Activated naive CD8-positive, alpha-beta T cell treated with anti-CD3 and anti-CD28 coated beads, Interleukin-2, amount 50 U/mL, for 24 hours (primary cell): ENCODE measurements at places on chromosomes 3 and 15.

GRCh38 chr3:134334231-134334900 is 39.9 kb downstream of the AMOTL2 start:
- H3K27me3 ChIP-seq = no peaks in the 10 kb centered on the region
- DNase-seq = no peak
- no peak overlapping the region for H3K27ac ChIP-seq
- H3K36me3 ChIP-seq = no peaks in the 10 kb centered on the region

GRCh38 chr3:153657046-153657445 is 464.1 kb upstream of the ARHGEF26 start:
- no peaks in the 10 kb centered on the region for H3K27me3 ChIP-seq
- H3K4me3 ChIP-seq = no peak overlapping the region
- no peak overlapping the region for H3K27ac ChIP-seq
- no peaks in the 10 kb centered on the region for H3K36me3 ChIP-seq
- H3K4me1 ChIP-seq = no peaks in the 10 kb centered on the region
- DNase-seq = no peak

DNA sequence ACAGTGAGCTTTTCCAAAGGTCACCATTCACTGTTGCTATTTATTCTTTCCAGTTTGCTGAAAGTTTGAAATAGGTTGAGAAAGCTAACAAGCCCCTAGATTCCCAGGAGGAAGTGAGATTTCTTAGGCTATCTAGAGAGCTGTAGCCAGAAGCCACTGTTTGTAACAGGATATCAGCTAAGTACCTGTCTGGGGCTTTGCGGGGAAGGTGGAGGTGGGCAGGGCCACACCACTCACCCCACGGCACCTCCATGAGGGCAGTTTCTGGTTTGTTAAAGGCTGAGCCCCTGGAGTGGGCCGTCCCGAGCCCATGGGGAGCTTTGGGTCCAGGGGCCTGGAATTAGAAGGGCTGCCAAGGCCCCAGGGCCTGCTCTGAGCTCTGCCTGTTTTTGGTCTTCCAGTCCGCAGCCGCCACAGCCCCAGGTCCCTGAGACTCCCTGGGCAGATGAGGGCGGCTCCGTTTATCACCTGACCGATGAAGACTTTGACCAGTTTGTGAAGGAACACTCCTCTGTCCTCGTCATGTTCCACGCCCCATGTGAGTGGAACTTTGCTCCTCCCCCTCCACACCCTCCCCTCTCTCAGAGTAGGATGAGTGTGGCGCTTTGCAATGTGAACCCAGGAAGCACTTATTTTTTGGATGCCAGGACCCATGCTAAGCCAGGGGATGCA is 63.4 kb downstream of the PDIA5 start:
- no peaks in the 10 kb centered on the region for H3K27me3 ChIP-seq
- H3K4me3 ChIP-seq = no peak overlapping the region
- no peak for DNase-seq

- DNase-seq = no peak
- no peaks in the 10 kb centered on the region for H3K36me3 ChIP-seq
- H3K4me3 ChIP-seq = no peak overlapping the region
- H3K4me1 ChIP-seq = no peaks in the 10 kb centered on the region
- no peak overlapping the region for H3K27ac ChIP-seq
- no peaks in the 10 kb centered on the region for H3K27me3 ChIP-seq
These were observed 19.0 kb upstream of the ARHGEF26 start for GRCh38 chr3:154102225-154102624.

GRCh38 chr3:45772341-45773035 is 23.8 kb downstream of the SLC6A20 start:
- H3K27me3 ChIP-seq = peaks cover 29% of the 10 kb centered on the region
- H3K4me1 ChIP-seq = peaks cover 14% of the 10 kb centered on the region
- no peak overlapping the region for H3K4me3 ChIP-seq
- H3K27ac ChIP-seq = peak overlapping the region; percentile 60

DNA sequence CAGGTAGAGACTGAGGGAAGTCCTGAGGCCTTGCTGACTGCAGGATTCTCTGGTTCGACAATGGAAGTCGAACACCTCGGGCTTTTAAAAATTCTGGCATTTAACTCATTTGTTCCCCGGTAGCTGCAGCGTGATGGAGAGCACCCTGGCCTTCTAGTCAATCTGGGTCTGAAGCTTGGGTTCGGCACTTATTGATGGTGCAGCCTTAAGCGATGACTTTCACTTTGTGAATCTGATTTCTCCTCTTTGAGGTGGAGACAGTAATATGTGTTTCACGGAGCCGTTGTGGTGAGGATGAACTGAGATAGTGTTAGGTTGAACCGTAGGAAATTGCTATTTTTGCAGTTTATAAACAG is 621 bp upstream of the PARP6 start:
- H3K4me1 ChIP-seq = peaks cover 32% of the 10 kb centered on the region
- peaks cover 9% of the 10 kb centered on the region for H3K36me3 ChIP-seq
- peak overlapping the region; percentile 84 for H3K27ac ChIP-seq

GRCh38 chr3:117793622-117794265 is 1084.2 kb downstream of the TUSC7 start:
- H3K27me3 ChIP-seq = no peaks in the 10 kb centered on the region
- H3K4me3 ChIP-seq = no peak overlapping the region
- DNase-seq = no peak
- no peak overlapping the region for H3K27ac ChIP-seq
- no peaks in the 10 kb centered on the region for H3K36me3 ChIP-seq
